ENCODE measurements at places on chromosomes 11 and 22. TPM values are rescaled to one million over a fixed set of nuclear protein-coding genes. Genes with fewer than 3 reads are reported as not detected.

The NUCB2 gene
- 110 TPM for total RNA-seq

The UPB1 gene
- under 0.01 TPM for total RNA-seq

The OR6X1 gene
- not detected for total RNA-seq

The PKP3 gene
- total RNA-seq, result 0.56 TPM
